Bronchus fibroblast of lung (primary cell): ENCODE measurements at places on chromosomes 3 and 15. TPM values are rescaled to one million over a fixed set of nuclear protein-coding genes. Genes with fewer than 3 reads are reported as not detected.

Gene PLA2G4E
- not detected in 2 replicates for total RNA-seq

Gene NRROS
- total RNA-seq: under 0.01 and 0.17 TPM in 2 replicates

Gene TRPC1
- 5.2 and 8.2 TPM in 2 replicates for total RNA-seq

Gene ZNF662
- total RNA-seq: 1.0 and 1.3 TPM in 2 replicates

Gene ARHGEF26
- 2.4 and 3.4 TPM in 2 replicates for total RNA-seq

Gene DNASE1L3
- total RNA-seq: not detected in 2 replicates

Gene CDCP1
- 22.1 and 23.2 TPM in 2 replicates for total RNA-seq

Gene PBRM1
- total RNA-seq: 42.2 and 48.6 TPM in 2 replicates

Gene GUCA1C
- not detected in 2 replicates for total RNA-seq

Gene GP5
- under 0.01 TPM in 1 of 2 replicates, not detected in the other for total RNA-seq

Gene UBR1
- 13.1 and 17.8 TPM in 2 replicates for total RNA-seq

Gene ZNF501
- 2.2 and 2.9 TPM in 2 replicates for total RNA-seq

Gene TIMP4
- total RNA-seq: 10.9 and 11.3 TPM in 2 replicates

Gene GPR62
- total RNA-seq: 0.15 and 0.34 TPM in 2 replicates

Gene RPN1
- 321 and 336 TPM in 2 replicates for total RNA-seq

Gene CLDN18
- not detected in 2 replicates for total RNA-seq

Gene RAD51
- total RNA-seq: 12.9 and 14.1 TPM in 2 replicates

Gene OIP5
- 21.3 and 24.2 TPM in 2 replicates for total RNA-seq

Gene KBTBD8
- total RNA-seq: 0.74 and 2.2 TPM in 2 replicates

Gene MORF4L1
- total RNA-seq: 321 and 331 TPM in 2 replicates

Gene KBTBD12
- not detected in 2 replicates for total RNA-seq

Gene SEC62
- total RNA-seq: 14.7 and 18.3 TPM in 2 replicates

Gene SLC27A2
- under 0.01 and 0.50 TPM in 2 replicates for total RNA-seq

Gene FRMD5
- 0.84 and 0.89 TPM in 2 replicates for total RNA-seq

Gene FANCD2OS
- not detected in 2 replicates for total RNA-seq

Gene RPP14
- total RNA-seq: 8.2 and 9.2 TPM in 2 replicates

Gene IL17RE
- total RNA-seq: 3.9 and 6.6 TPM in 2 replicates

Gene CRABP1
- total RNA-seq: not detected in 2 replicates
